ENCODE measurements at places on chromosomes 12 and 14. TPM values are rescaled to one million over a fixed set of nuclear protein-coding genes. Genes with fewer than 3 reads are reported as not detected.

- DNase-seq: no peak
These were observed 313.2 kb downstream of the SEC23A start for GRCh38 chr14:38789805-38790204.

- no peak for DNase-seq
These were observed 113.7 kb upstream of the MDM1 start for GRCh38 chr12:68445824-68446223.

GRCh38 chr12:95215949-95216348, 1.3 kb downstream of the FGD6 start:
- DNase-seq: no peak

DNA sequence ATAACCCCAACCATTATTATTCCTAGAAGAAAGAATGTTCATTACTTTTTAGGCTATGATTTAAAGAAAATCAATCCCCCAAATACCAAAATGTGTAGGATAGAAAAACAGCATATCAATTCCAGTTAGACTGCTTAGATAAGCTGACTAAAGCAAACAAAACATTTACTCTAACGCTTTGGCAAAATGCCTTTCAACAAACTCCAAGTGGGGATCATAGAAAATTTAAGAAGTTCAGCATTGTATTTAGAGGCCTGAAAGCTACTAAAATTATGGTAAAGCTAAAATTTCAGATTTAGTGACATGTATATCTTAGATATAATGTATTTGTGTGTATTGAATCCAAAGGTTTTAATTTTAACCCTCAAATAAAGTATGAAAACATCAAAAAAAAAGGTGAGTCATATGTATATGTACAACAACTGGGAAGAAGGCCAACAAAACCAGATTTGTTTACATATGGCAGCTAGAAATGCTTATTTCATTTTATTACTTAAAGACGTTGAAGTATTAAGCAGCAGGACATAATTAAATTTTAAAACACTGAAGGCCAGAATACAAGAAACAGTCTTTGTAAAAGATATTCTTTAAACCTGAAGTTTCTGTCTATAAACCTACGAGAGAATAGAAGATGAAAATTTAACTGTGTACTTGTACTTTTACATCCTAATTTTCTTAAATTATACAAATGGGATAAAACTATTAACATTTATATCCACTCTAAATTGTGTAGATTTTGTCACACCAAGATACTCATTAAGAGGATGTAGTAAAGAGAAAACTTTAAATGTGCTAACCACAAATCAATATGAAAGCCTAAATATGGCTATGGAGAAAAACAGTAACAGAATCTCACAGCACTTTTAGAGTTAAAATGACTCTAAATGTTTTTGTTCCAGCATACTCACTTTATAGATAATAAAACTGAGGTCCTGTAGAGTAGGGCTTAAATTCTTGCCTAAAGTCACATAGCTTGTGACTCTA, 71.4 kb downstream of the SLC41A2 start:
- no peak for DNase-seq

DNA sequence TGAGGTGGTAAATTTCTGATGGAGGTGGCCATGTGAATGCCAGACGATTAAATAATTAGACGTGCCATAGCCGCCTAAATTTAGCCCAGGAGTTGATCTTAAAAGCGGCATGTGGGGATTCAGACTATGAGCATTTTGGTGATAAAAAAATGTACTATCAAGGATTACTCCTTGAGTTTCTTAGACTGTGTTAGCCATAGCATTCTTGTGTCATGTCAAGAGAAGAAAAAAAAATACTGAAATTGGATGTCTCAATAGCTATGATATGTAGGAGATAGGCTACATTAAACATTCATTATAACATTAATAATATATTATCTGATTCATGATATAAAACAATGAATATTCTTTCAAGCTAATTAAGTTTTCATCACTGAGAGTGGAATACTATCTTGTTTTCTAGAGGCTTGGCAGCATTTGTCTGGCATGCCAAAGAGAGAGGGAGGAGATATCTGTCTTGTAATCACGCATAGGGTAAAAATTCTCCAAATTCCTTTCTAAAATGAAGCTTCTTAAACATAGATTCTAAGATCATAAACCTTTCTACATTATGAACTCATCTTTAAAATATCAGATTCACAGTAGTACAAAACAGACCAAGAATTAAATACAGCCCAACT, 727.0 kb downstream of the C12orf50 start:
- no peak for DNase-seq

DNA sequence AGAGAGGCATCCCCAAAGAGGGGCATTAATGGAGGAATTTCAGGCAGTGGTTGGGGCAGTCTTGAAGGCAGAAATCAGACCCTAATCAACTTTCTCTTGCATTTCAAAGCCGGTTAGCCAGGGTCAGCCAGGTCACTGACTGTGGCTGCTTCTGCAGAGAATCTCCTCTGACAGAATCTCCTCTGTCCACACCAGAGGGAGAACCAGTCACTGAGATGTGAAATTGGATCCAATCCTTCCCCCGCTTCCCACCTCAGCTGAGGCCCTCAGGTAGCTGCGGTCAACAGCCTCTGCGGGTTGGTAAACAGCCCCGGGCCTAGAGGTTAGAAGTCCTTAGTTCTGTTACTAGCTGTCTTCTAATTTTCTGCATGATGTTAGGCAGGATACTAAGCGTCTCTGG, 39.8 kb upstream of the NUAK1 start:
- no peak for DNase-seq

DNA sequence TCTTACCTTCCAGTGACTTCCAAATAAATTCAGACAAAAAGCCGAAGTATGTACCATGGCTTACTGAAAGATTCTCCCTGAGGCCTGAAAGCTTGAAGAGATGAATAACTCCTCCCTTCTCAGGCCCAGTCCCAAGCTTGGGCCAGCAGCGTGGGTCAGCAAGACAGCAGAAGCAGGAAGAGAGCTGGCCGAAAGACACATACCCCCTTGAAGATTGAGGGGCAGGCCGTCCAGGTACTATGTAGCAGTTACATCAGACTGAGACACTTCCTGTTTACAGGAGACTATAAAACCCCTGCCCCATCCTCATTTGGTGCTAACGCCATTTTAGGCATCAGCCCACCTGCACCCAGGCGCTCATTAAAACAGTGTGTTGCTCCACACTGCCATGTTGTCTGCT, 15.0 kb downstream of the NDUFA12 start:
- DNase-seq: no peak

DNA sequence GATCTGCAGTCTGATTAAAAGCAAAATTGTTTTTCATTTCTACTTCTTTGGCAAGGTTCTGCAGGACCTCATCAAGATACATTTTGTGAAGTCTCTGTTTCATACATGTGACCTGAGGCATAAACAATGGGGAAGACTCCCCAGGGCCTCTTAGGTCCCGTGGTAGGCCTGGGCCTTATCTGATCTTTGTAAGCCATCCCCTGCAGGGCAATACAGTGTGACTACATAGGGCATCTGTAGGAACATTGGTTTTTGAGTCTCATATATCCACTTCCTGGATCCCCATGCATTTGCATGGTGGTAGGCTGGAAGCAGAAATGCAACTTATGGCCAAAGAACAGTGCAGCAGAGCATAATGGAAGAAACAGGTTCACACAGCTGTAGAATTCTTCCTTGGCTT, 6.0 kb downstream of the FAR2 start:
- no peak for DNase-seq

DNA sequence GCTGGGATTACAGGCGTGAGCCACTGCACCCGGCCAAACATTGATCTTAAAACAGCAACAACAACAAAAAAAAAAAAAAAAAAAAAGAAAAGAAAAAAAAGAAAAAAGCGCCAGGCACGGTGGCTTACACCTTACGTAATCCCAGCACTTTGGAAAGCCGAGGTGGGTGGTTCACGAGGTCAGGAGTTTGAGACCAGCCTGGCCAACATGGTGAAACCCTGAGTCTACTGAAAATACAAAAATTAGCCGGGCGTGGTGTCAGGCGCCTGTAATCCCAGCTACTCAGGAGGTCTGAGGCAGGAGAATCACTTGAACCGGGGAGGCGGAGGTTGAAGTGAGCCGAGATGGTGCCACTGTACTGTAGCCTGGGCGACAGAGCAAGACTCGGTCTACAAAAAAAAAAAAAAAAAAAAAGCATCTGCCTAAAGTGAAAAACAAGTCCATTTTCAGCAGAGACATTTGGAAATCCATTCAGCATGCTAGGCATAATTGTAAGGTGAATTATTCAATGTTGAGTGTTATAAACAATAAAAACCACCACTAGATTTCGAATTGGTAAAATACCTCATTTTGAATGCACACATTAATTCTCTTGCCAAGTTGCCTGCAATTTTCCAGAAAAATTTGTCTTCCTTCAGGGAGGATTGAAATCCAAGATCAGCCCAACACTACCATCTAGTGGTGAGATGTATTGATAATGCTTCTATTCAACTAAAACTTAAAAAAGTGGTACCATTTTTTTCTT, 8.0 kb upstream of the CERS5 start:
- DNase-seq: no peak

DNA sequence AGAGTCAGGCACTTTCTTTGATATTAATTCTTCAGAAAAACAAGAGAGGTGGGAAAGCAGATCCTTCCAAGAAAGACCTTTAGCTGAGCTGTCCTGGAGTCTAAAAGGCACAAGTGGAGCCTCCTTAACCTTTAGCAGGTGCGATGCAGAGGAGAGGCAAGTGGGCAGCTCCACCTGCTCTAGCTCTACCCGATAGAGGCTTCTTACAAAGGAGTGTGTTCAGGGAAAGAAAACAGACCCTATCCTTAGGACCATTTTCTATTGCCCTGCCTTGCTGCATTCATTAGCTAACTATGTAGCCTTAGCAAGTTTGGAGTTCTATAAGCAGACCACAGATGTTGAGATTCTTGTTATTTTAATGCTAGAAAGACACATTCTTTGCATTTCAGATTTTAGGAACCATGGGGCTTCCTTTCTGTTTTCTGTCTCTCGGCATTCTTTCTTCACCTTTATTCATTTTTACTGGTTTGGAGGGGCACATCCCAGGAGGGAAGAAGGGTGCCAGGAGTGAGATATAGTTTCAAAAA, 214.5 kb downstream of the EGLN3 start:
- DNase-seq: no peak

DNA sequence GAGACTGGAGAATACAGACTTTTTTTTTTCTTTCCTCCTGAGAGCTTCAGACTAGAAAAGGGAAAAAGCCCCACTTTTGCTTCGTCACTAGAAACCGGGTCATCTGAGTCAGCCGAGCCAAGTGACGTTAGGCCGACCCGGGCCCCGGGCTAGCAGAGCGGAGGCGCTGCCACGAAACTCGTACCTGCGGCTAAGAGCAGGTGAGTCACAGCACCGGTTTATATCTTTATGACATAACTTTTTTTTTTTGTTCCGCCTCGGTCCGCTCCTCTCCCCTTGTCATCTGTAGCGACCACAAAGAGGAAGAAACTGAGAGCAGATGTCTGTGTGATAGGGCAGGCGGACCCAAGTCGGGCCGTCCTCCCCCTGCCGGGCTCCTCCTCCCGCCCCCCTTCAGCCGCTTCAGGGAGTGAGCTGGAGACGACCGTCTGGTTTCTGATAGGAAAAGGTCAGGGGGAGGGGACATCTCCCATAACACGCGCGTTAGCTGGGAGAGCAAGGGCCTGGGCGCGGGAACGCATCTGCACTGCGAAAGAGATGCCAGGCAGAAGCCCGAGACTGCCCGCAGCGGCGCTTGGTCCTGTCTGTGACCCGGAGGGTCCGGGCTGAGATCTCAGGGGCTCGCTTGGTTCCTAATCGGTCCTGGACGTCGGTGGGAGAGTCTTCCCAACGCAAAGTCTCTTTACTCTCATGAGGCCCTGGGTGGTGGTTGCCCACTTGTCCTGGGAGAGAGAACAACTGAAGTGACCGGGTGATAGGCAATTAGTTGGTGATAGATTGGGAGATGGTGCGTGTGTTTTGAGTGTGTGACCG, 586 bp downstream of the TTC6 start:
- DNase-seq: no peak

DNA sequence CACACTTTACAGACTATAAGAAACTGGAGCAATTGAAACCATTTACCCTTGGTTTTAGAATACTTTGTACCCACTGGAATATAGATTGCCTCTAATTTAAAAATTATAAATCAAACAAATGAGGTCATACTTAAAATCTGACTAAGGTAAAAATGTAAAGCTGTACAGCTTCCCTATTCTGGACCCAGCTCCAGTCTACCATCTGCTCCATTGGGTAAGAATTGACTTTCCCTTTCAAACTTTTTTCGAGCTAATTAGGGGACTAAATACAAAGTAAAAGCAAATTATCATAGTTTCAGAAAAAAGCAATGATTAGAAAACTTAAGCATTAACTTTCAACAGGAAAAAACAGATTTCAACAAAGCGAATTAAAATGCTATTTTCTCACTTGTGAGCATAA, 4.3 kb downstream of the KRR1 start:
- DNase-seq: no peak

DNA sequence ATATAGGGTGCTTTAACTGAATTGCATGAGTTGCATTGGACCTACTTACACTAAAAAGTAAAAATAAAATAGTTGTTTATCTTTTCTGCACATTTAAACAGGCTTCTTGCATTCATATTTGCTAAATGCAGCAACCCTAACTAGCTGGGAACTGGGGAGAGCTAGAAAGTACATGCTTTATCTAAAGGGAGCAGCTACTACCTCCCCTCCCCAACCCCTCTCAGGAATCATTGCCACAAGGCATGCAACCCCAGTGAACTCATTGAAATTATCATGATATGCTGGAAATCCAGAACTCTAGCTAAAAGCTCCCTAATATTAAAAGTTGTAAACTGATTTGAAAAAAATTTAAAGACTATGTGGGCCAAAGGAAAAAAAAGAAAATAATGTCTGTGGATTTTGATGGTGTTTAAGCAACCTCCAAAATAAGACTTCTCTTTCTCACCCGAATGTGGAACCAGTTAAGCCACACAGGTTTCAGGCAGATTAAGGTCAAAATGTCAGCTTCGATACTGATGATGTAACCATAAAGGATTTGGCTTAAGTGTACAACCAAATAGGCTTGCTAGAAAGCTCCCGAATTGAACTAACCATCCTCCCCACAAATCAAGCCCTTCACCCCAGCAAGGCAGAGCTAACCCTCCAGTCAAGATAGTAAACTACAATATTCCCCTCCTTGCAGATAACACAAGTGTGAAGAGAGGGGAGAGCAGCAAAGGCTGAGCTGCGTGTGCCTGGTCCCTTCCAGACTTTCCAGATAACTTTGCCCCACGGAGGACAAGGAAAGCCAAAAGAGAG, 13.8 kb upstream of the POC1B start:
- DNase-seq: no peak

- no peak for DNase-seq
These were observed 74.3 kb upstream of the ST8SIA1 start for GRCh38 chr12:22408610-22409376.

DNA sequence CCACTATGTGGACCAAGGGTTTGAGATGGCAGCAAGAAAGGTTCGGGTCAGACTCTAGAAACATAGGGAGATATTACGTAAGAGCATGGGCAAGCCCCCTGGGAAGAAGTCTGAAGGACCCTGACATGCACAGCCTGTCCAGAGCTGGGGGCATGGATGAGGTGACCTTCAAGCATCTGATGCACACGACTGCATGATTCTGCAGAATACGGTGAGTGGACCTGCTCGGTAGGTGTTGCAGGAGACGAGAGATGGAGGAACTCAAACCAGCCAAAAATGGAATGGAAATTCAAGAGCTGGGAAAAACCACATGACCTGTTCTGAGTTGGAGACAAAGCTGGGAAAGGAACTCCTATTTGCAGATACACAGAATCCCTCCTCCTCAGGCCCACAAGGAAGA, 43.6 kb downstream of the ANO2 start:
- no peak for DNase-seq

INHBC gene
- not detected for total RNA-seq

IFI27 gene
- total RNA-seq: 0.63 TPM

DHH gene
- total RNA-seq: 0.17 TPM
